NCI-H2107 (cell line): ENCODE measurements at places on chromosomes 13 and 19.

DNA sequence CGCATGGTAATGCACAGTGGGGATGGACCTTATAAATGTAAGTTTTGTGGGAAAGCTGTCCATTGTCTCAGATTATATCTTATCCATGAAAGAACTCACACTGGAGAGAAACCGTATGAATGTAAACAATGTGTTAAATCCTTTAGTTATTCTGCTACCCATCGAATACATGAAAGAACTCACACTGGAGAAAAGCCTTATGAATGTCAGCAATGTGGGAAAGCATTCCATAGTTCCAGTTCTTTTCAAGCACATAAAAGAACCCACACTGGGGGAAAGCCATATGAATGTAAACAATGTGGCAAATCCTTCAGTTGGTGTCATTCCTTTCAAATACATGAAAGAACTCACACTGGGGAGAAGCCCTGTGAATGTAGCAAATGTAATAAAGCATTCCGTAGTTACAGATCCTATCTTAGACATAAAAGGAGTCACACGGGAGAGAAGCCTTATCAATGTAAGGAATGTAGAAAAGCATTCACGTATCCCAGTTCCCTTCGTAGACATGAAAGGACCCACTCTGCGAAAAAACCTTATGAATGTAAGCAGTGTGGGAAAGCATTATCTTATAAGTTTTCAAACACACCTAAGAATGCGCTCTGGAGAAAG is 13.8 kb downstream of the ZNF763 start:
- DNase-seq = no peak

GRCh38 chr19:20413705-20414104 is 151.9 kb downstream of the ZNF737 start:
- no peak for DNase-seq

DNA sequence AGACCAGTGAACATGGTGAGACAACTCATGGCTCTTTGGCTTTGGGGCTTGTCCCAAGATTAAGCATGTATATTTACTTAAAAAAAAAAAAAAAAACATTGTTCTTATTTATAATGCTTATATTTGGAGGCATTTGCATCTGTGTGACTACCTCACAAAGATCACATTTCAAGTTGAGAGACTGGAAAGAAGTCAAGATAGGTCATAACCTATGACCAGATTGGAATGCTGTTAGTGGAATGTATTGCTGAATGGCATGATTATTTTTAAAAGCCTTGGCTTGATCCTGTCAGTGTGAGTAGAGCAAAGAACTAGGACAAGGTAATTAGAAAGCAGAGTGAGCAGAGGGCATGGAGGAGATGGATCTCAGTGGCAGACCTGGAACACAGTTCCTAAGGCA is 214.6 kb downstream of the OXGR1 start:
- DNase-seq = no peak

DNA sequence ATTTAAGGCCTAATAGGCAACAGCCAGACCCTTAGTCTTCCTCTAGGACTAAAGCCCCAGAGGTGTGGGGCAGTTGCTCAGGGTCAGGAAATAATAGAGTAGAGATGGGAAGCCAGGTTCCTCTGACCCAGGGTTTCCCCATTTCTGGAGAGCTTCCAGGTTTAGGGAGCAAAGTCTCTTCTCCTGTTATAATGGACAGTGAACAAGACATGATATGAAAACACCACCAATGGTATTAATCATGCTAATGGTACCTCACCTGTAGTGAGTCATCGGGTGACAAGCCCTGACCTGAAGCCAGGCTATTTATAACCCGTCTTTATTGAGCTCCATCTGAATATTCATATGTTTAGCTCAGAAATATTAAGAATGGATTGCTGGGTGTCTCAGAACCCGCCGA is 24.6 kb downstream of the BICRA start:
- no peak for DNase-seq

- DNase-seq = no peak
These were observed 15.4 kb downstream of the ZNF570 start for GRCh38 chr19:37484406-37485168.

DNA sequence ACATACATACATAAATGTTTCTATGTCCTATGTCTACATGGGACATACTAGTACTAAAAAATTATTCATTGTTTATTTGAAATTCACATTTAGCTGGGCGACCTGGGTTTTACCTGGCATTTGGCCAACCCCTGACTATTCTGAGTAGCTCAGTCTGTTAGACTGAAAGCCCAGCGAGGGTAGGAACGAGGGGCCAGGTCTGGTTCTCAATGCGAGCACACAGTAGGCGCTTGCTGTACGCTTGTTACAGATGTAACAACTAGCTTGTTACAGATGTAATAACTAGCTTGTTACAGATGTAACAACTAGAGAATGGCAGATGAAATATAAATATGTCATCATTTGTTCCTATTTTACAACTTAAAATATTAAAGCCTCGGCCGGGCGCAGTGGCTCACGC is 920 bp upstream of the ANO8 start:
- DNase-seq = no peak

- DNase-seq = no peak
These were observed 22.2 kb downstream of the SIGLEC5 start for GRCh38 chr19:51607920-51608562.

DNA sequence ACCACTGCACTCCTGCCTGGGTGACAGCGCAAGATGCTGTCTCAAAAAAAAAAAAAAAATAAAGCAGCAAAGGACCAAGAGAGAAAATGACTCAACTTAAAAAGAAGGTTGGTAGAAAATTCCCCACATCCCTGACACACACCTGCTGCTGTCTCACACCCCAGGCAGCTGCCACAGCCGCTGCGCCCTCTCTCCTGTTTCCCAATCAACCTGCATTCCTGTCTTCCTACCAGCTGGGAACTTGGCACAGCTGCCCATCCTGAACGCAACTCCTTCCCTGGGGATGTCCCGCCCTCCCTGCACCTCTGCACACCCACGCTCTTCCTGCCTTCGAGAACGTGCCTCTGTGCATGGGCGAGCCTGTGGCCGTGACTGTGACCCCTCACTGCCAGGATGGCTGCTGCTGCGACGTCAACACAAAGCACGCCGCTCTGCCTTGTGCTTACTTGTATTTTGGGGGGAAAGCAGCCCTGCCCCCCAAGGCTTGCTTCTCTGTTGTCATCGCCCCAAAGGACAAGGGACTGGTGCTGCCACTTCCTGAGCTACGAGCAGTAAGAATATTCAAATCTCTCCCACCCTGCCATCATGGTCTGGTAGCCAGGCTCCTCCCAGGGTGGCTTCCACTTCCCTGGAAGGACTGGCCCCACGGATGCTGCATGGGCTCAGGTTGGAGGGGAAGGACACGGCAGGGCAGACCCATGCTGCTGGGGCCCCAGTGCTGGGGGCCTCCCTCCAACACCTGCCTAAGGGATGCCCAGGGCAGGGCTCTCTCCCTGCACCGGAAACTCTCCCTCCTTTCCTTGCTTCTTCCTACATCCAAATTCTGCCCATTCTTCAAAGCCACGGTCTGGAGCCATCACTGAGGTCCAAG is 20.7 kb downstream of the SH3GL1 start:
- DNase-seq = no peak

GRCh38 chr19:50482916-50483315 is 6.3 kb upstream of the GARIN5A start:
- DNase-seq = no peak

DNA sequence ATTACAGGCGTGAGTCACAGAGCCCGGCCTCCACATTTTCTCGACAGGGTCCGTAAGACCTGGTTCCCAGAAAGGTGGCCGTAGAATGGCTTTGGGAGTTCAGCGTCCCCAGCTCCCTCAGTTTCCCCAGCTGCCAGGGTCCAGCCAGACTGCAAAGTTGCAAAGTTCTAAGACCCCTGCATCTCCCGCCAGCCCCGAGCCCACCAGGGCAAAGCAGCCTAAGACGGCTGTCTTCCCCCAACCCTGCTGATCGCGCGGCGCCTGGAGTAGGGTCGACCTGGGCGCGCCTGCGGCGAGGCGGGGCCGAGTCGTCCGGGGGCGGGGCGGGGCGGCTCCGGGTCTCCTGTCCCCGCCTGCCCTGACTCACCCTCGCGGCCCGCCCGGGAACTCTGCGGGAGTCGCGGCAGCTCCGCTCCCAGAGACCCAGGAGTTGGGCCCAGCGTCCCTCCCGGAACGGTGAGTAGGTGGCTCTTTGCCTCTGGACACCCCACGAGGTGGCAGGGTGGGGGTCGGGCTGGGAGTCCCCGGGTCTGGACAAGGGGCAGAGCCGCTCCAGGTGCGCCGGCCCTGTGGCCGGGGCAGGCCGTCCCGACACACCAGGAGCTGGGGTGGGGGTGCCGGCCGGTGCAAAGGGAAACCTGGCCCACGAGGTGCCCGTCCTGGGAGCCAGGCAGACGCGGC is at the start of gene LRRC8E:
Gene LRRC8E, plus strand, starts transcription at position 366 of the 681 bp plus-strand sequence. CDS start 7,094 bp downstream, outside the sequence.
- DNase-seq = no peak

DNA sequence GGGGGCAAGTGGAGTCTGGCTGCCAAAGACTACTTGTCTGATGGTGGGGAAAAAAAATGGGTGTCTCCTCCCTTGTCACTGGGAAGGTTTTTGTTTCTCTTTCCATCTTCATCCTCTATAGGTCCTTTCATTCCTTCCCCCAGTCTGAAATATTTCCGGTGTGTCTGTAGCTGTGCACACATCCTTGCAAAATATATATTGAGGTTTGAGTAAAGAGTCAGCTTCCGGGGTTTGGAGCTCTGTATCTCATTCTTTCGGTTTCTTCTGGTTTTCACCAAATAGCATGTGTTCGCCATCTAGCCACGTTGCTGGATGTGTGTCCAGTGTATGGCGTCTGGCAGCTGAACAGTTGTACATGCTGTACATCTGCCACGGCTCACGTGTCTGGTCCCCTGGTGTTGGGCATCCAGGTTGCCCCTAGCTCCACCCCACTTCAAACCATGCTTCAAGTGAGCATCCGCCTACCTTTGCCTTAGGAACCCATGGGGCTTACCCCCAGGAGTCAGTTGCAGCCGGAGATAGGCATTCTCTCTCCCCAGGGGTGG is 142.2 kb downstream of the SIPA1L3 start:
- DNase-seq = no peak

DNA sequence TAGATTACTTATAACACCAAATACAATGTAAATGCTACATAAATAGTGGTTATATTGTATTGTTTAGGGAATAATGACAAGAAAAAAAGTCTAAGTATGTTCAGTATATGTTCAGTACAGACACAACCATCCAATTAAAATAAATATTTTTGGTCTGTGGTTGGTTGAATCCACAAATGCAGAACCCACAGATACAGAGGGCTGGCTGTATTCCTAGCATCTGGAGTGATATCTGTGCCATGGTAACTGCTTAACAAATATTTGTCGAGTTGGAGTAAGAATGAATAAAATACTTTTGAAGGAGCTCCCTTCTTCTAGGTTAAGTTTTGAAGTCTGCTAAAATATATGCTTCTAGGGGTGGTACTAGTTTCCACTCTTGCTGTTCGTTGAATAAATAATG is 241.0 kb downstream of the KLF5 start:
- no peak for DNase-seq
